Activated CD8-positive, alpha-beta memory T cell treated with anti-CD3 and anti-CD28 coated beads for 48 hours (primary cell): ENCODE measurements at places on chromosomes 5 and 9.

- DNase-seq, result no peak
Measured at GRCh38 chr9:2192356-2192979, 177.3 kb downstream of the SMARCA2 start.

- no peak for DNase-seq
Measured at GRCh38 chr9:82894548-82894947, 168.4 kb downstream of the RASEF start.

DNA sequence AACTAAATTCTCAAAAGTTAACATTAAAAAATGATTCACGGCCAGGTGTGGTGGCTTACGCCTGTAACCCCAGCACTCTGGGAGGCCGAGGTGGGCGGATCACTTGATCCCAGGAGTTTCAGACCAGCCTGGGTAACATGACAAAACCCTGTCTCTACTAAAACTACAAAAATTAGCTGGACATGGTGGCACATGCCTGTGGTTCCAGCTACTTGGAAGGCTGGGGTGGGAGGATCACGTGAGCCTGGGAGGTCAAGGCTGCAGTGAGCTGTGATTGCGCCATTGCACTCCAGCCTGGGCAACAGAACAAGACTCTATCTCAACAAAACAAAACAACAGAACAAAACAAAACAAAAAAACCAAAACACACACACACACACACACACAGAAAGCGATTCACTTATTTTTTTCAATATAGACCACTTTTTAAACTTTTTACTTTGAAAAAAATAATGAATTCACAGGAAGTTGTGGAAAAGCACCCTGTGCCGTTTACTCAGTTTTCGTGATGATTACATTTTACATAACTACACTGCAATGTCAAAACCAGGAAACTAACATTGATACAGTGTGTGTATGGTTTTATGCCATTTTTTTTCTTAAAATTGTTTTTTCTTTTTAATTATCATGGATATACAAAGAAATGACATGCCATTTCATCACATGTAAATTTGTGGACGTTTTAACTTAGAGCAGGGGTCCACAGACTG is 73.7 kb downstream of the TENT4A start:
- no peak for DNase-seq

- DNase-seq, result no peak
Measured at GRCh38 chr5:132229236-132229635, 1.6 kb upstream of the P4HA2 start.

DNA sequence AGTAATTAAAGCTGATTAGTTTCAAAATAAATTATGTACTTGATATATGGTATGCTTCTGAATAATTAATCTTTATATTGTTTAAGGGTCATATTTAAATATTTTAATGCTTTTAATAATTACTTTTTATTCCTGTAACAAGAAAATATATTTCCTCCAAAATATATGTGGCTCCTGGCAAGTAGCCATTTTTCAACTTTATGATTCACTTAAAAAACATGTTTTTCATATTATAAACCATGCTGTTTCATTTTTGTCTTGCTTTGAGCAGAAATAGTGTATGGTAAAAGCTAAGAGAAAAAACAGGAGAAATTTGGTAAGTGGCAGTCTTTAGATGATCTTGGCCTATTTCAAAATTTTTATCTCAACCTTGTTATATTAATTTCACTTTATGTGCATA is 14.6 kb downstream of the SPATA9 start:
- no peak for DNase-seq

- DNase-seq, result no peak
Measured at GRCh38 chr5:31185951-31186350, 7.5 kb upstream of the CDH6 start.

DNA sequence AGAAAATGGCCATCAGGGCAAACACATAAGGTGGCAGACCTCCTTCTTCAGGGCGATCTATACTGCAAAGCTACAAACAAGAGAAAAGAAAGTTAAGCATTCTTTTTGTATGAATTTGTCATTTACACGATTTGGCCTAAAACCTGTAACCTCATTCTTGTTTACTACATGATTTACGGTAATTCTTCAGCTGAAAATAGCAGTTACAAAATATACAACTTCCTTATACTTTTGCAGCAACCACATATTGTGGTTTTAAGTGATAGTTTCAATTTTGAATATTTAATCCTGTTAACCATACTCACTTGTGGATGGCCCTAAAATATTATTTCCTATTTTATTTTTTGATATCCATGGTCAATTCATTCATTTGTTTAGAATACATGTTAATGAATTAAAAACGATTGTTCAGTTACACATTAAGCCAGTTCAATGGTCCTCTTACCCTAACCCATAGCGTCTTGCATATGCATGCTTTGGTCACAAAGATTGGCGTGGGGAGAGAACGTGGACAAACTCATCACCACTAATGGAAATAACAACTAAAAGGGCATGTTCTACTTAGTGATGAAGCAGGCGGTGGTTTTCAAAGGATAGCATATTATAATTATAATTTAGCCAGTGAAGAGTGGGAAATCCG is 16.6 kb downstream of the TUT7 start:
- no peak for DNase-seq

GRCh38 chr5:79872291-79872690 is 118.8 kb downstream of the MTX3 start:
- no peak for DNase-seq

DNA sequence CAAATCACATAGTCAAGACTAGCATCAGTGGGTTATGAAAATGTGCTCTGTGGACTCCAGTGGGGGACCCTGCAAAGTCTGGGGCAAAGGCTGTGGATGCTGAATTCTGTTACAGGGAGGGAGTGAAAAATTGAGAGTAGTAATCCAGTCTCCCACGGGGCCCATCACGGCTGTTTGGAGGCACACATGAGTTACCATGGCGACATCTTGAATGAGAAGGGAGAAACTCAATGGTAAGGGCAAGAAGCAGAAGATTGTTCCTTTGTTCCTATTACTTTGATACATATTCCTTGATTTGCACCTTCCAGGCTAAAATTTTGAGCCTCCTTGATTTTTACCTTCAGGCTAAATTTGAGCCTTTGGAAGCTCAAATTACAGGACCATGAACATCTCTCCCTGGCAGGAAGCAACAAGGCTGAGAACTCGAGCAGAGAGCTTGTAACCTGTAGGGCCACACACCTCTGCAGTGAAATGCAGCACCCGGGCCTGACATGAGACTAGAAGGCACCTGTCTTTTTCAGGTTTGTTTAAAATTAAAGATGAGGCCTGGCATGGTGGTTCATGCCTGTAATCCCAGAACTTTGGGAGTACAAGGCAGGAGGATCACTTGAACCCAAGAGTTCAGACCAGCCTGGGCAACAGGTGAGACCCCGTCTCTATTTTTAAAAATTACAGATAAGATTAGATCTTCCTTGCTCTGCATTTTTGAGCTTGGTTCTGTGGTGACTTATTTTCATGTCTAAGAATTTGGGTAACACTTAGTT is 31.0 kb upstream of the ZFR start:
- no peak for DNase-seq

GRCh38 chr9:41229408-41230401 is 40.6 kb upstream of the ZNG1F start:
- DNase-seq, result no peak

DNA sequence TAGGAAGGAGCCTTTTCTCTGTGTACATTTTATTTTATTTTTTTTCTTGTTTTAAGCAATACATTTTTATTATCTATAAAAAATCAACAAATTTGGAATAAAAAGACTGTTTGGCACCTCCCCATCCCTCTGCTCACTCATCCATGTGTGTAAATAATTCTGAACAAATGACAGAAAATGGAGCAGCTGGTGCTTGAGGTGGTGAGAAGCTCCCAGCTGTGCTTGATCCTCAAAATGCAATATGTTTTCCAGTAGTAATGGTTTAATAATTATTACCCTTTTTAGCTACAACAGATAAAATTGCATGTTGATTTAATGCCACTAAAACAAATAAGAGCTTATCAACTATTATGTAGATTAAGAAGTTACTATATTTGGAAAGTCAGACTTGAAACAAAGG is 132.5 kb downstream of the CDH18 start:
- DNase-seq, result no peak

DNA sequence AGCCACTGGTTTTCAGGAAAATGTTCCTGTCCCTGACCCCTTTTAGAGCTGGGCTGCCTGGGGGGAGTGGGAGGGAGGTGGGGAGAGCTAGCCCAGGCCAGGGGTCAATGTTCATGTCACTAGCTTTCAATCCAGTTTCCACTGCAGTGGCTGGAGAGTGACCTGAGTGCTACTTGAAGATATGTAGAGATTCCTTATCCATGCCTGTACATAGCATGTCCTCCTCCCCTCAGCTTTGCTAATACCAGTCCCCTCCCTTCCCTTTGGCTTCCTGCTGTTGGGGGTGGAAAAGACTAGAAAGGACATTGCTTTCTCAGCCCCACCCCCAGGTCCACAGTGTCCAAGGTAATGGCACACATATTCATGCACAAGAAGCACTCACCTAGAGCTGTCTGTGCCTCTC is 7.8 kb downstream of the DNAJB5 start:
- DNase-seq, result no peak

- peak; percentile 45 for DNase-seq
Measured at GRCh38 chr9:20621471-20622329, 599 bp downstream of the MLLT3 start.

GRCh38 chr5:97838214-97838613 is 655.2 kb upstream of the RIOK2 start:
- DNase-seq, result no peak

DNA sequence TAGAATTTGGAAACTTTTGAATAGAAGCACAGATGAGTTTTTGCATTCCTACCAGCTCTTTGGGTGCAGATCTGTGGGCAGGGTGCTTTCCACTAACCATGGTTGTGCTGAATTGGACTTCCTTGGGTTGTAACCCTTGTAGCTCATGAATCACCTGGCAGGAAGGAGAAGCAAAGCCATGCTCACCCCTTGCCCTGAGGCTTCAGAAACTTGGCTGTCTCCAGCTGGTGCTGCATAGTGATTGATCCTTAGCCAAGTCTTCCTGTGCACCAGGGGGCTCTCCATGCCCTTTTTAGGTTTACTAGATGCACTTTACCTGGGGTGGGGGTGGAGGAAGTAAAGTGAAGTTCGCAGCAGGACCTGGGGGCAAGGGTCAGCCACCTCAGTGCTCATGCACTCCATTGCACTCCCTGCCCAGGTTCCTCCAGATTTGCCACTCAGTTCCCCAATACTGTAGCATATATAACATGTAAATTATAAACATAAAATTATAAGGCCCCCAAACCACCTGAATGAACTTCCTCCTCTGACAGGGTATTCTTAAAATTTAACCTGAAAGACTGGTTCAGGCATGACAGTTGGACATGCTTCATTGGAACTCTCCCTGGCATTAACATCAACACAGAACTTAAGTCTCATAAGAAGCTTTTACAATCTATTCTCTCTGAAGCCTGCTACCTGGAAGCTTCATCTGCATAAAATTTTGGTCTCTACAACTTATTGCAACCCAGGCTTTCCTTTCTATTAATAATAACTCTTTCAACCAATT is 25.8 kb upstream of the IFNA14 start:
- DNase-seq, result no peak

GRCh38 chr5:146032911-146033310 is 72.5 kb downstream of the PLAC8L1 start:
- DNase-seq, result no peak

GRCh38 chr5:147554261-147554817 is 44.5 kb upstream of the DPYSL3 start:
- no peak for DNase-seq
